ENCODE measurements at places on chromosomes 16 and 17.

GRCh38 chr16:2253293-2253692 is 1.9 kb upstream of the ECI1 start:
- no peak for DNase-seq

GRCh38 chr16:16073891-16074881 is 124.8 kb downstream of the ABCC1 start:
- no peak for DNase-seq

GRCh38 chr16:82995286-82995923 is 368.6 kb downstream of the CDH13 start:
- DNase-seq: no peak

- no peak for DNase-seq
Measured at GRCh38 chr16:80889779-80890359, 85.5 kb upstream of the CDYL2 start.

DNA sequence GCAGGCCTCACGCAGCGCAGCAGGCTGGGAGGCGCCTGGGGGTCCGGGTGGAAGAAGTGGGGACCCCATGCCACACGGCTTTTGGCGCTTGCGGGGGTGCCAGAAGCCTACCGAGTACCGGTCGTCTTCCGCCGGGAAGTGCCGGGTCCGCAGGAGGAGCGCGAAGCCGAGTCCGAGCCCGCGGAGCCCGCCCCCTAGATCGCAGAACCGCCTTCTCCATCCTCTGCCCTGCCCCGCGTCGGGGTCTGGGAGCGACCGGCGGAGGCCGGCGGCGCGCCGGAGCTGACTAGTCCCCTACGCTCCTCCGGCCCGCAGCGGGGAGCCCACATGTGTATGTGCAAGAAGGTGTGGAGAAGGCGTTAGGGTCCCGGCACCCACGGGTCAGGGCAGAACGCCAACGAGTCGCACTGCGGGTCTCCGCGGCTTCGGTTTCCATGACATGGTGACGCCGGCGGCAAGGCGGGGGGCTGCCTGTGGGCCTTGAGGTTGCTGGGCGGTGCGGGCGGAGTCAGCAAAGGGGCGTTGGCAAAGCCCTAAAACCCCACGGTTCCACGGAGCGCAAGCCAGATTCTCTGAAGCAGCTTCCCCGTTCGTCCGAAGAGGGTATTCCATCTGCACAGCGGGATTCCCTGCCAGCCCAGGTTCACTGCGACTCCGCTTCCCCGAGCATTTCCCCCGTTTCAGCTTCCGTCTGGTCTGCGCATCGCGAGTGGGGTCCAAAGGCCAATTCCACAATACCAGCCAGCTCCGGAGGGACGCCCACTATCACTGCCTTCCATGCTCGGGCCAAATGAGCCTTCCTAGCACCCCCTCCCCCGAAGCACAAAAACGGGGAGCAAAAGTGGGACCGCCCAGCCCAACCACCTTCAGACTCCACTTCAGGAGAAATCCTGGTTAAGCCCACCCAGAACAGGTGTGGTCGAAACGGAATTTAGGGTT is 2.3 kb upstream of the LHX1 start:
- DNase-seq: no peak

DNA sequence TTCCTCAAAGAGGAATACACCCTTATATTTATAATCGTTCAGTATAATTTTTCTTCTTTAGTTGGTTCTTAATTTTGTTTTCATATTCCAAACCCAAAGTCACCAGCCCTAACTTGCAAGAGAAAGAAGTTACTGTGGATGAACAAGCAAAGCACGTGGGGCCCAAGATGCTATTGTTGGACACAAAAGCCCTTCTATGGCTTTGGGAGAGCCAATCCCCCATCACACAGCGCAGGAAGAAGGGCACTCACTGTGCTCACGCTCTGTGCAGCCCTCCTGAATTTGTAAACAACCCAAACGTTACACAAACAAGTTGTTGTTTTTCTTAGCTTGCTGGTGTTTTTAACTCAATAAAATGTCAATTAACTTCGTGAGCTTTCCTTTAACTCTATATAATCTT is 22.5 kb downstream of the SPPL2C start:
- DNase-seq: no peak

DNA sequence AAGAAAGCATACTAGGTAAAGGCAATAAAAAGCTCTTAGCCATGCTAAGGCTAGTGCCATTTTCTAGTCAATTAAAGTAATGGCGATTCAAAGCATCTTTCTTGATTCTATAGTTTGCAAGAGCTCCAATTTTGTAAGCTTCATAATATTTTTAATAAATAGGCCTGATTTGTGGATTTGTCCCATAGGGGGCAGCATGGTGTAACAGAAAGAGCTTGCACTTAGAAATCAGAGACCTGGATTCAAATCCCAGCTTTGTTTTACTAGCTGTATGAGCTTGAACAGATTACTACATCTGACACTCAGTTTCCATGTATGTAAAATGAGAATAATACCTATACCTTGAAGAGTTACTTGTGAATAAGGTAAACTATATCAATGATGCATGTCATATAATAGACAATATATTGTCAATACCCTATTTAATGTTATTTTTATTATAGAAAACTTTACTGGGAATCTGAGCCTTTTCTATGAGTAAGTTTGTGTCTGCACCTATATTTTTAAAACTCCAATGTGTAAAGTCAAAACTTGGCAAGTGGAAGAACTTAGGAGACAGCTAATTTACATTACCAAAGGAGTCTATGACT is 93.6 kb upstream of the NOG start:
- no peak for DNase-seq

- DNase-seq: no peak
Measured at GRCh38 chr17:55451203-55451641, 29.6 kb upstream of the MMD start.

DNA sequence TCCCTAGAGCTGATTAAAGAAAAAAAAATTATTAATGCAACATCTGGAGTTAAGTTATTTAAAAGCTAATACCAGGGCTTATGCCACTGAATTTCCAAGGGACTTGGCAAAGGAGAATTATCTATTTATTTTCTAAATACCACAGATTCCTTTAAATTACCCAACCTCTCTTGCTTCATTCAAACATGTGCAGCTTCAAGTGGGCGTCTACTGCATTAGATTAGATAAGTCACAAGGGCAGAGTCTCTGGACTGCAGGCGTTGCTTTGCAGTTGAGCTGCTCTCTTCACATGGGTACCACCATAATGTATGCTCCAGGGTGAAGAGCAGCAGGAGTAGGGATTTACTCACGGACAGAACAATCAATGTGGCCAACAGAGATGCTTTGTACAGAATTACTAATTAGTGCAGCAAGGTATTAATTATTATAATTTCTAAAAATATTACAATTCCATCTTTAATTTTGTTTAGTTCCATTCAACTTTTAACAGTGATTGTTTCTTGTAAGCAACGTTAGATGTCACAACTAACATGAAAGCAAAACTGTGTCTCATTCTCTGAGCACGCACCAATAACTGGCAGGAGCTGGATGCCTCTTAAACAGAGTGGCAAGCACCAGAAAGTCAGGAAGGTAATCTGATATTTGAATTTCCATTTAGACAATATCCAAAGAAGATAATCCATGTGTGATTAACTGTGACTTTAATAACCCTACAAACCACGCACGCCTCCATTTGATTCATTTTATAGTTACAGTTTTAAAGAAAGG is 214.2 kb downstream of the STX8 start:
- no peak for DNase-seq

DNA sequence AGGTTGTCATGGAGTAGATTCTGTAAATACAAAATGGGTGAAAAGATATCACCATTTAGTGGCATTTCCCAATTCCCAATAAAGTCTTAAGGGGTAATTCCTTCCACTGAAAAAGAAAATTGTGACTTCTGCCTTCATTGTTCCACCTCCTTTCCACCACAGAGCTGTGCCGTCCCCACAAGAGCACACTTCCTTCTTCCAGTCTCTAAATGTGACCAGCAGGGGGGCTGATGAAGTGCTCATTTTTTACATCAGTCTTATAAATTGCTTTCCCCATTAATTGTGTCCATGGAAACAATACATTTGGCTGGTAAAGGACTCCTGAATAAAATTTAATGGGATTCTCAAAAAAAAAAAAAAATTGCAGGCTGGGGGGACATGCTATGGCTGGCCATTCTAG is 260.8 kb upstream of the PSMD7 start:
- no peak for DNase-seq

- DNase-seq: no peak
Measured at GRCh38 chr17:30476726-30477082, 504 bp upstream of the GOSR1 start.

- DNase-seq: no peak
Measured at GRCh38 chr16:17273142-17273561, 197.6 kb downstream of the XYLT1 start.

GRCh38 chr16:3690980-3691720 is 26.2 kb downstream of the TRAP1 start:
- no peak for DNase-seq

- DNase-seq: no peak
Measured at GRCh38 chr17:61239327-61239726, 160.3 kb upstream of the TBX2 start.

- no peak for DNase-seq
Measured at GRCh38 chr16:8867932-8868415, 832 bp downstream of the CARHSP1 start.

- DNase-seq: no peak
Measured at GRCh38 chr17:50558091-50558490, 2.4 kb upstream of the CACNA1G start.

DNA sequence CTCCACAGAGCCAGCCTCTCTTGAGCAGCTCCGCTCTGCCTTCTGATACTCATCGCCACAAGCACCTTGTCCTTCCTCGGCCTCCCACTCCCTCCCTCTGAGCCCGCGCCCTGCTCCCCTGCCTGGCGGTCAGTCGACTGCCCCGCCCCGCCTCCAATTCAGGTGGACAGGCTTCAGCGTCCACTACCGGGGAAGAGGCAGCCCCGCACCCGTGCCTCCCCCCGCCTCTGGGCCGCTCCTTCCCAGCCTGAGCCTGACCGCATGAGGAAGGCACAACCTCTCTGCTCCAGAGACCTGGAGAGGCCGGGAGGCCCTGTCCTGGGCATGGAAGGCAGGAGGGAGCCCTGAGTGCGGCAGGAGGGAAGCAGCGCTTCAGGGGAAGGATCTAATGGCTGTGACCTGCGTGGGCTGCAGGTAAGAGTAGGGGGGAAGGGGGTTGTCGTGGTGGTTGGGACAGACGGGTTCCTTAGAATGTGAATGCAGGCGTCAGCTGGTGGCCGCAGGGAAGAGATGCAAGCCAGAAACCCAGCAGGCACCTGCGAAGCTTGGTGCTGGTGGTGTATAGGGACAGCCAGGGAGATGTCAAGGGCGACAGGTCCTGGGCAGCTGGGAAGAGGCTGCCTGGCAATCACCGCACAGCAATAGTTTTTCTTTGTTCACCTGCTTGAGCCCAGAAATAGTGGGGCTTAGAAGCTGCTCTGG is 3.0 kb upstream of the SLC6A4 start:
- DNase-seq: no peak

- DNase-seq: no peak
Measured at GRCh38 chr17:57626520-57627210, 118.4 kb downstream of the CCDC182 start.

DNA sequence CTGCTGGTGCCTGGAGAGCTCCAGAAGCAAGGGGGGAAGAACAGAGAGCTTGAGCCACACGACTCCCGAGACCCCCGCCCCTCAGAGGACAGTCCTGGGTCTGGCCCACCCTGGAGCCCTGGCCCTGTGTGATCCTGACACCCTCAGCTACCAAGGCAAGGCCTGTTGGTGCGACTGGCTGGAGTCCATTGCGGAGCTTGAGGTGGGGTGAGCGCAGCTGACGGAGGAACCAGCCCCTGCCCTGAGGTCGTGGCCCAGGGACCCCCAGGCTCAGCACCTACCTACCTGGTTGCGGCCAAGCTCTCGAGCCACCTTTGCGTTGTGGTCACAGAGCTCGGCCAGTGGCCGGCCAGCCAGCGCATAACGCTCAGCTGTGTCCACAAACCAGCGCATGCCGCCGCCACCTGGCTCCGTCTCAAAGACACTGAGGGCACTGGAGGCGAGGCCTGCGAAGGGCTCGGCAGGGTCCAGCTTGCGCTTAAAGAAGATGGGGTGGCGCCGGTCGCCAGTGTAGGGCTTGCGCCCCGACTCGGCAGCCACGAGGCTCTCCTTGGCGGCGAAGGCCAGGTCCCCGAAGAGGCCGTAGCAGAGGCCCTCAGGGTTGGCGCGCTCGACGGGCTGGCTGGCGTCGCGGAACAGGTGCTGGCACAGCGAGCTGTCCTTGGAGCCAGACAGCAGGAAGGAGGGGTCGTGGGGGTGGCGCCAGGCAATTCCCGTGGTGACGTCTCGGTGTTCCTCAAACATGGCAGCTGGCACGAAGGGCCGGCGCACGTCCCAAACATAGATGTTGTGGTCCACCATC is 2.5 kb upstream of the JMJD8 start:
- no peak for DNase-seq

DNA sequence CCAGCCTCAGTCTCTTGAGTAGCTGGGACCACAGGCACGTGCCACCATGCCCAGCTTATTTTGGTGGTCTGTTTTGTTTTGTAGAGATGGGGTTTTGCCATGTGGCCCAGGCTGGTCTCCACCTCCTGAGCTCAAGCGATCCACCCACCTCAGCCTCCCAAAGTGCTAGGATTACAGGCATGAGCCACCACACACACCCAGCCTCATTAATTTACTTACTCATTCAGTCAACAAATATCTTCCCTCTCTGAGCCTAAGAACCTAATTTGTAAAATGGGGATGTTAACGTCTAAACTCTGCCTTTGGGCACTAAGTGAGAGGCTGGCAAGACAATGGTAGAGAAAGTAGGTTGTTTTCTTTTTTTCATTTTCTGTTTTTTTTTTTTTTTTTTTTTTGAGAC is 22.6 kb downstream of the SRCIN1 start:
- DNase-seq: no peak

GRCh38 chr17:2691965-2692780 is 19.4 kb downstream of the CLUH start:
- DNase-seq: no peak

Measured in NCI-H2029 (cell line).